CD8-positive, alpha-beta T cell (primary cell): ENCODE measurements at places on chromosomes 5 and 9. TPM values are rescaled to one million over a fixed set of nuclear protein-coding genes. Genes with fewer than 3 reads are reported as not detected.

Gene ADAMTS2
- total RNA-seq = not detected

Gene IFNE
- total RNA-seq = not detected

Gene C9orf43
- 0.61 TPM for total RNA-seq

Gene GRIN3A
- not detected for total RNA-seq

Gene PCDHB5
- total RNA-seq = not detected

Gene PCDHA4
- not detected for total RNA-seq

Gene IFNA4
- total RNA-seq = not detected

Gene MCC
- 4.3 TPM for total RNA-seq

Gene URM1
- total RNA-seq = 30.4 TPM

Gene SLC6A18
- not detected for total RNA-seq

Gene SCGB3A1
- total RNA-seq = not detected

Gene SLC36A1
- total RNA-seq = 2.4 TPM

Gene IFNA2
- total RNA-seq = not detected

- no peak for DNase-seq
These were observed 123.2 kb downstream of the C5orf15 start for GRCh38 chr5:133845271-133845670.

DNA sequence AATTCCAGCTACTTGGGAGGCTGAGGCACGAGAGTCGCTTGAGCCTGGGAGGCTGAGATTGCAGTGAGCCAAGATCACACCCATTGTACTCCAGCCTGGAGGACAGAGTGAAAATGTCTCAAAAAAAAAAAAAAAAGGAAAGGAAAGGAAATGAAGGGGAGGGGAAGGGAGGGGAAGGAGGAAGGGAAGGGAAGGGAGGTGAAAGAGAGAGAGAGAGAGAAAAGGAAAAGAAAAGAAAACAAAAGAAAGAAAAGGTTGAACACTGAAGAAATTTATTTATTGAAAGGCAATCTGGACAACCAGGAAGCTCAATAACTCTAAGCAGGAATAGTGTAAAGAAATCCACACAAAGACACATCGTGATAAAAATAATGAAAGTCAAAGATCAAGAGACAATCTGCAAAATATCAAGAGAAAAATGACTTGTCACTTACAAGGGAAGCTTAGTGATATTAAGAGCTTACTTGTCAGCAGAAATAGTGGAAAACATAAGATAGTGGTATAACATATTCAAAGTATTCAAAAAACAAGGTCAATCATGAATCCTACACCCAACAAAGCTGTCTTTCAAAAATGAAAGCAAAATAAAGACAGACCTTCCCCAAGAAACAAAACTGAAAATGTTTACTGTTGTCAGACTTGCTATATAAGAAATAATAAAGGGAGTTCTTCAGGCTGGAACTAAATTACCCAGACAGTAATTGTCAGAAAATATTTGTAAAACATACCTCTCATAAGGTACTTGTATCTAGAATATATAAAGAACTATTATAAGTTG lies 10.9 kb upstream of the RIMOC1 start:
- DNase-seq = no peak

DNA sequence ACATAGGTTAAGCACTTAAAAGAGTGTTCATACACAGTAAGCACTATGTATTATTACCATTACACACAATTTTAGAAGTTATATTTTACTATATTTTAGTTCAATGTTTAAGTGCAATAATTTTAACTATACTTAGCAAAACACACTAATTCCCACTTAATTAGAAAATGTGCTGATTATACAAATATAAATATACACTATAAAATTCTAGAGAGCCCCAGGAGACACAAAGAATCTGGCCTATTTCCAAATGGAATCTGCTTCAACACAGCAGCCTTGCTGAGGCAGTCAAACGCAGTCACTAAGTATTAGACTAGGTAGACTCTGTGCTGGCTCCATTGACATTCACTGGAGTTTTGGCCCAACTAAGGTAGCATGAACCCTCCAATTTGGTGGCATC lies 160.9 kb downstream of the CETN3 start:
- DNase-seq = no peak

DNA sequence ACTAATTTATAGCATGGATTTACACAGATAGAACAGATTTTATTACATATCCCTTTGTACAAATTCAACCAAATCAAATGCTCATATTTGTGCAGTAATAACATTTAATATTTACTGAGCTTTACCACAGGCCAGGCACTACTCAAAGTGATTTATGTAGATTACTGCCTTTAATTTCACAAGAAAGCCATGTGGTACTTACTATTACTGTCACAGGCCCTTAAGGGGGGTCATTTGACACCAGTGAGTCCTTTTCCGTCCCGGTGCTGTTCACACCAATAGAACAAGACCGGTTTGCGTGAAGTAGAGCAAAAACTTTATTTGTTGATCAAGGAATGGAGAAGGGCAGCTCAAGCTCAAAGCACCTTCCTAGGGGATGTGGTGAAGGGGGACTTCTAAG lies 308.5 kb upstream of the KCNN2 start:
- DNase-seq = no peak

DNA sequence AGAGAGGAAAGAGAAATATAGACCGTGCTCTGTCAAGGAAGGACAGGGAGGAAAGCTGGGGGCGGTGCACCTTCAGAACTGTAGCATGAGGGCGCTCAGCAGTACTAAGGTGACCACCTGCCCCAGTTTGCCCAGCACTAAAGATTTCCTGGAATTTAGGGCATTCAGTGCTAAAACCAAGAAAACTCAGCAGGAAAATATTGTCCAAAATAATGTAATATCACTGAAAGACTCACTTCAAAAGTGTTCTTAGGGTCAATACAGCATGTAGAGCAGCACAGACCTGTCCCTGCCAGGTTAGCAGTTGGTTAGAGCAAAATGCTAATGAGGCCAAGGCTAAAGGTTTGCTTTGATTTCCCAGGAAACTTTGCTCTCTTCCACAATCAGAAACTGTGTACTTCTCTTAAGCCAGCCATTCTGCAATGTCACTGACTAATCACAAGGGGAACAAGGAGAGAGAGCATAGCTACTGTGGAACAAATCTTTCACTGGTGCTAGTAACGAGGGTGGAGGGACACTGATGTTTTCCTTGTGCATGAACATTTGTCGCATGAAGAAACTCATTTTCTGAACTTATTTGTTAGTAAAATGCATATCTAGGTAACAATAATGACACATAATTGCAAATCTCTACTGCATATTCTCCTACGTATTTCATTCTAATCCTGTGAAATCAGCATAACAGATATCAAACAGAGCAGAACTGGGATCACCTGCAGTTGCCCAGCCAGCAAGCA lies 53.0 kb upstream of the GRAMD2B start:
- DNase-seq = no peak

DNA sequence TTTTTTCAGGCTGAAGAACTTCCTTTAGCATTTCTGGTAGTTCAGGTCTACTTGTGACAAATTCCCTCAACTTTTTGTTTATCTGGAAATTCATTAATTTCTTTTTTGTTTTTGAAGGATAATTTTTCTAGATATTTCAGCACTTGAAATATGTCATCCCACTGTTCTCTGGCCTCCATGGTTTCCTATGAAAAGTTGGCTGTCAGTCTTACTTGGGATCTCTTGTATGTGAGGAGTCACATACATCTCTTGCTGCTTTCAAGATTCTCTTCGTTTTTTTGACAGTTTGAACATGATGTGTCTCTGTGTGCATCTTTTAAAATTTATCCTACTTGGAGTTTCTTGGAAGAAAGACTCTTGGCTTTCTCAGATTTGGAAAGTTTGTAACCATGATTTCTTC lies 79.5 kb downstream of the RIC1 start:
- DNase-seq = no peak

DNA sequence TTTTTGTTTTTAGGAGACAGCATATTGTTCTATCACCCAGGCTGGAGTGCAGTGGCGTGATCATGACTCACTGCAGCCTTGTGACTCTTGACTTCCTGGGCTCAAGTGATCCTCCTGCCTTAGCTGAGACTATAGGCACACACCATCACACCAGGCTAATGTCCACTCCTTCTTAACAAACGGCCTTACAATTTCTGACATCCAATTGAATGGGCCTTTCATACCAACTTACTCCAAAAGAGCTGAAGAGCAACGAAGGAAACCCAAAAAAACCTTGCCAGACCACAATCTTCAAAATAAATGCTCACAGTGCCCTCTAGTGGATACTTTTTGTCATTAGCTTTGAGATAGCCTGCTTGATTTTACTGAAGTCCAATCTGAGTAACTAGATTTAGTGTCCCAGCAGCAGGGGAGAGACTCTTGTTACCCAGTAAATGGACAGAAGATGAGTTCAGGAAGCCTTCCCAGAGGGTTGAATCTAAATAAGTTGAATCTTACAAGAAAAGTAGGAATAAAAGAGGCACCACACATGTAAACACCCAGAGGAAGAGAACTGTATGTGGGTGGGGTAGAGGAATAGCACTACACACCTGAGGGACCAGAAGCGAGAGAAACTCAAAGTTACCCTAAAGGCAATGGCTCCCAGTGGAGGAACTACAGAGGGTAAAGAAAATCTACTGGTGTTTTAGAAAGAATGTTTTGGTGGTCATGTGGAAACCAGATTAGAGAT lies 9.3 kb downstream of the ZNF622 start:
- DNase-seq = no peak

DNA sequence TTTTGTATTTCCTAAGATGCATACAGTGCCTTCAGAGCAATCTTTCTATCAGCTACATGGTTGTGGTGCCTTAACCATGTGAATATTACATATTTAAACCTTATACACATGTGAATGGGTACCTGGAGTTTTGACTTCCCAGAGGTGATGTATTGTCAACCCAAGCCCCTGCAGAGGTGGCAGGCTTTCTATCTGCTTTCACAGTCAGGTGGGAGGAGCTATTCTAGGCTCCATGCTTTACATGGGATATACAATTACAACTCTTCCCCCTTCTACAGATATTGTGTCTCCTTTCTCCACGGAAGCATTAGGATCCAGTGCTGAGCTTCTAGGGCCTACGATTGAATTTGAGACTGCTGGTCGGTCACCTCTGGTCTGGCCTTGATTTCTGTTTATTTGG lies 89.8 kb upstream of the TUT7 start:
- DNase-seq = no peak

DNA sequence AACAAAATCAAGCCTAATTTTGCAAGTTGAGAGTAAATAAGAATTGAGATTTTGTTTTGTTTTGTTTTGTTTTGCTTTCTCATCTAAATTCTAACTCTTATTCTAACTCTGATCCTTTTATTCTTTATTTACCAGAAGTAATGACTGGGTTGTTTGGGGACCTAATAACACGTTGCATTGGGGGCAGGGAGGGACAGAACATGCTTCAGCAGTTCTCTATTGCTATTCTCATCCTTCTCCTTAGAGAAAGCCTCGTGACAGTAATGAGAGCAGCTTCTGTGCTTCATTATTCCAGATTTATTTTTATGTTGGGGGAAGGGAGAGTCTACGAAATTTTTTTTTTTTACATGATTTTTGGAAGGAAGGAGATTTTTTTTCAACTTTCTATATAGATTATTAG lies 21.1 kb downstream of the CPEB4 start:
- no peak for DNase-seq

- DNase-seq = no peak
These were observed 47.9 kb upstream of the BASP1 start for GRCh38 chr5:17169507-17169906.

DNA sequence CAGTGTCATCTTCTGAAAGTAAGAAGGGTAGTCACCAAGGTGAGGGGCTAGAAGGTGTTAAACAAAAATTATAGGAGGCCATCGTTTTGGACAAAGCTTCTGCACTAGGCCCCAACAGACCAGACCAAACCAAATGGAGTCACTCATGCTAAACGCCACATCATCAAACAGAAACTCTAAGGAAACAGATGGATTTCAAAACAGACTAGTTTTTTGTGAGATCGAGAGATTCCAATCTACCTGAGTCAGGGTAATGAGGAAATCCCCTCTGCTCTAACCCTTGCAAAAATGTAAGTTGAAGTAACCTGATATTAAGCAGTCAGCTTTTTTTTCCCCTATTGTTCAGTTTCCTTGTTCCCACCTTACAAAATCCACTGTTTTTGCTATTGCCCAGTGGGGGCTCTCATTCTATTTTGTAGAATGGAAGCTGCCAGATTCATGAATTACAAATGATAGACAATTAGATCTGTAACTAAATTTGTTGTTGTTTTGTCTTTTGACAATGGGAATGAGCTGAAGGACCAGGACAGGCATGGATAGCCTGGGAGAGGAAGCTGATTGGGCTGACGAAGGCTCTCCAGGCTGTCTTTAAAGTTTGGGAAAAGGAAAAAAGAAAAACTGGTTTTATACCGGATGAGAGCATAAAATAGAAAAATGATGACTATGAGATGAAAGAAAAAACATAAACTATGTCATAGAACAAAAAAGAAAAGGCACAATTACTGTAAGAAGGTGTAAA lies 94.7 kb upstream of the ADAMTSL1 start:
- no peak for DNase-seq

DNA sequence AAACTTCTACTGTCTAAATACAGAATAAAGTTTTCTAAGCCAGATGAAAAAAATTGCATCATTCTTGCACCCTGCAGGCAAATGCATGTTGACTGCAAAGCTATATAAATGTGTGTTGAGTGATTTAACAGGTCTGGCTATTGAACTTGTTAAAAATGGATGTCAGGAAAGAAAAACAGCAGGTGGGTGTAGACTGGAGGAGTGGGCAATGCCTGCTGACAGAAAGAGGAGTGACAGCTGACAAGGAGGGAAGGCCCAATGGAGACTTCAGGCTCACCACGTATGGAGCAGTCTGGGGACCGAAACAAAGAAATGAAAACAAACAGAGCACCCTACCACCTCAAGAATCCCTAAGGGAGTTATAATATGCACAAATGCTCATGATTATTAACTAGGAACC lies 127.8 kb downstream of the GRIA1 start:
- no peak for DNase-seq

- DNase-seq = no peak
These were observed 166.8 kb downstream of the MUSK start for GRCh38 chr9:110835404-110835803.

DNA sequence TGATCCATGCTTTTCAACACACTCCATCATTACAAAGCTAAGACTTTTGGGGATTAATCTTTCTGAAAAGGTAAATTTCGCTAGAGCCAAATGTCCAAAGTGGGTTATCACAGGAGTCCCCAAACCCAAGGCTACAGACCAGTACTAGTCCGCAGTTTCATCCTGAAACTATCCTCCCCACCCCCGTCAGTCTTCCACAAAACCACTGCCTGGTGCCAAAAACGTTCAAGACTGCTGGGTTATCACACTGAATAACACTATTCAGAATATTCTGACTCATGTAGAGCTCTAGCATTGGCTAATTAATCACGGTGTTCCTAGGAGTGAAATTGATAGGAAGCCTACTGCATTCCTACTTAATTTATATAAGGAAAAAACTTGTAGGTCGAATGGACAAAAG lies 24.7 kb downstream of the ERP44 start:
- no peak for DNase-seq

DNA sequence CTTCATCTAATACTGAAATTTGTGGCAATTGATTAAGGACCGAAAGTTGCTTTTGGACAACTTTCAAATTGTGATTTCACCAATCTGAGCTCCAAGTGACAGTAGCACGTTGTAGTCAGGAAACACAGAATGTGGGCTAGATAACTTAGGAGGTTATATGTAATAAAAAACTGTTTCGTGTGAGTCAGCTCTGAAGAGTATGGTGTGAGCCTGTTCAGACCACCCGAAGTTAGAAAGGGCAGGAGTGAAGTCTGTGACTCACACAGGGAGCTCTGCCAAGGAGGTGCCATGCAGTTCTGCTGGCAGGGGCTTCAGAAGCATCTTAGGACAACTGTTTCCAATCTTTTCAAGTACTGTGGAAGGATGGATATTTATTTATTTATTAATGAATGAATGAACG lies 16.4 kb upstream of the ZBTB34 start:
- DNase-seq = no peak
